ENCODE measurements at places on chromosomes 2 and 18.

DNA sequence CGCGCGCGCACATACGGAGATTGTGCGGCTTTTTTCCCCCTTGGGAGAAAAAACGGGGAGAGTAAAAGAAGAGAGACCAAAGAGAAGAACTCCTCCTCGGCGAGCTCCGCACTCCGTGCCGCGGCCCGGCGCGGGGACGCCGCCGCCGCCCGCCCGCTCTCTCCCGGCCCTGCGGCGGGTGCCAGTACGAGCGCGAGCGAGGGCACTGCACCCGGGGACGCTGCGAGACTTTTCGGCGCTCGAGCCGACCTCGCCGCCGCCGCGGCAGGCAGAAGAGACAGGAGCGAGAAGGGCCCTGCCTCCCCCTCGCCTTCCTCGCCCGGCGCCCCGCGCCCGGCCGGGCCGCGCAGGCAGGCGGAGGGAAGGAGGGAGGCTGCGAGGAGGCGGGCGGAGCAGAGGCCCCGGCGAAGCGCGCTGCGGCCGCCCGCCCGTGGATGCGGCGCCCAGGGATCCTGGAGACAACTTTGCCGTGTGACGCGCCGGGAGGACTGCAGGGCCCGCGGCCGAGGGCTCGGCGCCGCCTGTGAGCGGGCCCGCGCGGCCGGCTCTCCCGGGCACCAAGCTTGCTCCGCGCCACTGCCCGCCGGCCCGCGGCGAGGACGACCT lies 857 bp upstream of the INHBB start:
- no peak for DNase-seq

GRCh38 chr18:73549236-73549635 lies 598.4 kb downstream of the FBXO15 start:
- DNase-seq: no peak

DNA sequence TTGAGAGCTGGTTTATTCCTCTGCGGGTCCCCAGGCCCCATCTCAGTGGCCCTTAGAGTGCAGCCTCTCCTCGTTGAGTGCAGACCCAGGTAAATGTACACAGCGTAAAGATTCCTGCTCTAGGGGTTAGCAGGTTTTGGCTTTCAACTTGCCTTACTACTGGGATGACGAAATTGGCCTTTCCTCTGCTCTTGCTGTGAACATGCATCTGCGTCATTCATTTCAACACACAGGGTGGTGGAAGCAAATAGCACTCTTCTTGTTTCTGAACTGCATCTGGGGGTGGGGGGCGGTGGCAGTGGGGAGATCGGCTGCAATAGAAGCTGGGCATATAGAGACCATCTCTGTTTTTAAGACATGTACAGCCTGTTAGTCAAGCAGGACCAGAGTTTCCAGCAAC lies 16.5 kb upstream of the SLC16A14 start:
- no peak for DNase-seq

DNA sequence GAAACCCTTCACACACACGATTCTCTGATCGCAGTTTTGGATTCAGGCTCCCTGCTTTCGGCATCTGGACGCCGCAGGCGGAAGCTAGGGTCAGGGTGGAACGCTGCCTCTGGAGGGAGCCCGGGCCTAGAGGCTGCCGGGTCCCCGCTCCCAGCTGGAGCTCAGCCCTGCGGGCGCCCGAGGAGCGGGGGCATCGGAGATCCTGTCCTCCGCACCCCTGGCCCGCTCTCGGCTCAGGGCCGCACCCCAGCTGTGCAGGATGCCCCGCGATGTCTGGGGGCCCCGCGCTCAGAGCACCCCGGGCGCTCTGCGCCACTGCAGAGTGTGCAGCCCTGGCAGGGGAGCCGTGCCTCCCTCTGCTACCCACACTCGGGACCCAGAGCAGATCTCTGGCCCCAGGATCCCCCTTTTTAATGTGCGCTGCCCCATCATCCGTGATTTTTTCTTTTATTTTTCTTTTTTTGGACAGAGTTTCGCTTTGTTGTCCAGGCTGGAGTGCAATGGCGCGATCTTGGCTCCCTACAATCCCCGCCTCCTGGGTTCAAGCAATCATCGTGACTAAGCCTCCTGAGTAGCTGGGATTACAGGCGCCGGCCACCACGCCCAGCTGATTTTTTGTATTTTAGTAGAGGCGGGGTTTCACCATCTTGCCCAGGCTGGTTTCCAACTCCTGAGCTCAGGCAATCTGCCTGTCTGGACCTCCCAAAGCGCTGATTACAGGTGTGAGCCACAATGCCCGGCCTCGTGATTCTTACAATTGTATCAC lies 54.8 kb upstream of the TUBA3E start:
- DNase-seq: no peak

DNA sequence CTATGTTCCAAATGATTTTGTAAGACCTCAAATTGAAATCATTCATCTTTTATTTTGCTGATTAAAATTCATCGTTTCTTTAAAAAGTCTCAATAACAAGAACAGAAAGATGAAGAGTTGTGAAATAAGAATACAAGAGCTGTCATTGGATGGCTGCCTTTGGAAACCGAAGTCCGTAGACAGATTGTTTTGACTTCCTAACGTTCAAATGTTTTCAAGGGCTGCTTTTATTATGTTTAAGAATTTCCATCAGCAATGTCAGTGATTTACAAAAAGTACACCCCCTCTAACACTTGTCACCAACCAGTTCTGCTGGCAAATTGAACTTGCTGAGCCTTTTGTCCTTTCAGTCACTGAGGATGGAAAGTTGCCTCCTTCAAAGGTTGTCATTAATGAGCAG lies 89.6 kb downstream of the KCNE4 start:
- no peak for DNase-seq

DNA sequence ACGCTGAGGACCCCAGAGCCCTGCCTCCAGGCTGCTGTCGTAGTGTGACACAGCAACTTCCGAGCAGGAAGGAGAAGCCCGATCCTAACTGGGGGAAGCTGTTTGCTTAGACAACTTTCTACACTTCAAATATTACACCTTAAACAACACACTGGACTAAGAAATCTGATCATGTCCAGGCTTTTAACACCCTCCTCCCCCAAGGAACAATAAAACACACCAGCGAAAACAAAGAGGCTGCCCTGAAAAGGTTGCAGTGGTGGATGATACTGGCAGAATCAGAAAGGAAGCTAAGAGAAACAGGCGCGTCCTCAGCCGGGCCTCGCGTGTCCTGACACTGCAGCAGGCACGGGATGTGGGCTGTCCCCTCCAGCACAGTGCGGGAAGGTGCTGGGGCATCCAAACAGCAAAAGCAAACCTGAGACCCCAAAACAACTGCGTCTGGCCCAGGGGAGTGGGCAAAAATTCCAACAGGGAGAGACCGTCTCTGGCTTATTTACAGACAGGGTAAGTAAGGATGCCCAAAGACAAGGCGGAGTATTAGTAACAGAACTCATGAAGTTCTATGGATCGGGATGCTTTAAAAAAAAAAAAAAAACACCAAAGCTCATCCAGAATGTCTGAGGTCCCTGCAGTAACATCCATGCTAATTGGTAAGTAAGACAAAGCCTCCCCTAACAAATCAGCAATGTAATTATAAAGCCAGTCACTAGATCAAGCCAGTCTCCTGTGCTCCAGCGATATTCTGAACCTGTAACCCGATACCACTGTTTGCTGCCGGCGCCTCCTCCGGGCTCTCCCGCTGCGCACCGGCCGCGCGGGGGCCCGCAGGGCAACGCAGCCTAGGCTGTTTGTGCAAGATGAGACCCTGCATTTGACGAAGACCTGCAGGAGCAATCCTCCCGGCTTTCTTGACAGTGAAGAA lies 9.0 kb downstream of the SERTAD2 start:
- DNase-seq: peak; percentile 93

DNA sequence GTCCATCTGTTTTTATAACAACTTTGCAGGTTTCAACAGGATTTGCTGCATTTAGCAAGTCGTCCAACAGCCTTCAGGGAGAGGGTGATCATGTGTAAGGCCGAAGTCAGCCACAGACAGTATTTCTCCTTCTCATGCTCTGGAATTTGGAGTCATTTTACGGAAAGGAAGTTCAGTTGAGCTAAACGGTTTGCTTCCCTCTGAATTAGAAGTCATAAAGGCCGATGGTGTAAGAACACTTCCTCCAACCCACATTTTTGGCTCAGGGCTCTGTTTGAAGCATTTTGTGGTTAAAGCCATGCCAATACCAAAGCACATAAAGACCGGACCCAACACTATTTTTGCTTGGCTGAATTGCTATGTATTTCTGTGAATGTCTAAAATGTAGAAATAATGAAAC lies 129.5 kb downstream of the TMEM182 start:
- peak; percentile 51 for DNase-seq

GRCh38 chr2:41966431-41966893 lies 81.4 kb upstream of the PKDCC start:
- peak; percentile 93 for DNase-seq

DNA sequence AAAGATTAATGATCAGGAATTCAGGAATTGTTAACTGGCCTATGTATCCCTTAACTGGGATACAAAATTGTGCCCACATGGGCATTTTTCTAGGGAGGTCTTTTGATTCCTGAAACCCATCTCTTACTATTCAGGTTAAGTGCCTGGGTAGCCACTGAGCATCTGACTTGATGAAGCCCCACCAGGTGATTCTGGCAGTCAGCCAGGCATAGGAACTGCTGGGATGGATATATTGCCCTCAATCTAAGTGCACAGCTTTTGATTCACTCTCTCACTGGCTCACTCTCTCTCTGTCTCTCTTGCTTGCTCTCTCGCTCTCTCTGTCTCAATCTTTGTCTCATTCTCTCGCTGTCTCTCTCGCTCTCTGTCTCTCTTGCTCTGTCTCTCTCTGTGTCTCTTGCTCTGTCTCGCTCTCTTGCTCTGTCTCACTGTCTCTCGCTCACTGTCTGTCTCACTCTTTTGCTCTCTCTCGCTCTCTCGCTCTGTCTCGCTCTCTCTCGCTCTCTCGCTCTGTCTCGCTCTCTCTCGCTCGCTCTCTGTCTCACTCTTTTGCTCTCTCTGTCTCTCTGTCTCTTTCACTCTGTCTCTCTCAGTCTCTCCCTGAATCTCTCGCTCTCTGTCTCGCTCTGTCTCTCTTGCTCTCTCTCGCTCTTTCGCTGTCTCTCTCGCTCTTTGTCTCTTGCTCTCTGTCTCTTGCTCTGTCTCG lies 22.3 kb downstream of the INPP1 start:
- no peak for DNase-seq

DNA sequence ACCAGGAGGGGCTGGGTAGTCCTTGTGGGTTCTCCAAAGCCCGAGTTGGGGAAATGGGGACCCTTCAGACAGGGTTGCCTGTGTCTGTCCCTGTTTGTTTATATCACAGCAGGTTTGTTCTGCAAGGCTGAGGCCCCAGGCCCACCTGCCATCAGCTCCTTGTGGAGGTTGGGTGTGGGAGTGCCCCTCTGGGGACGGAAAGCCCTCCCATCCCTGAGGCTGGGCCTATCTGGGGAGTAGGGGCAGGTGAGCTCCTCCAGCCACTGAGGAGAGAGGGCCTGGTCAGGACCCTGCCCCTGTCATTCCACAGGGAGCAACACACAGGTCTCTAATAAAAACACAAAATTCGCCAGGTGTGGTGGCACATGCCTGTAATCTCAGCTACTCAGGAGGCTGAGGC lies 23.3 kb upstream of the EFHD1 start:
- DNase-seq: no peak

DNA sequence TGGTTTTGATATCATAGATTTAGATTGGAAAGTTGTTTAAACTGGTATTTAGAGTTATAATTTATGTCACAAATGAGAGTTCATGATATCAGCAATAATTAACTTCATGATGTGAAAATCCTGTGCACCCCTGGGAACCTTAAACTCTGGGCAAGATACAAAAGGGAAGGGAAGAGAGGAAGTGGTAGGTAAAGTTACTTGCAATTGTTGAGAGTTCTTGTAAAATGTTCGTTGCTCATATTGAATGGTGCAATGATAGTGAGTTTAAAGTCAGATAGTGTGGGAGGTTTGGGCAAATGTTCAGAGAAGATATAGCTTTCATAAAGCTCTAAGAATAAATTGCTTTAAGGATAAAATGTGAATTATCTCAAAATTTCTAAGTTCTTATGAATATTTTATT lies 75.4 kb downstream of the SP110 start:
- no peak for DNase-seq

DNA sequence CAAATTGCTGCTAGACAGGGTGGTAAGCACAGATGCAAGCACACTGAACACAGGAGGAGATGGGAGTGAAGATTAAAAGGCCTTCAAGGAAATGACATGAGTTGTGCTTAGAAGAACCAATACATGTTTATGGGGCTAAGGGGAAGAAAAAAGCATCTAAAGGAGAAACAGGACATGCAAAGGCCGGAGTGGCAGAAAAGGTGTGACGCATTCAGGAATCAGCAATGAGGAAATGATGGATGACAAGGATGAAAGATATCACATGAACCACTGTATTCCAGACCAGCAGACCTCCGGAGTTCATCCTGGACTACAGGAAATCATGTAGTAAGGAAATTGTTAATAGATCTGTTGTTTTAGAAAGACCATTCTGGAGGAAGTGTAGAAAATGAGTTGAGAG lies 42.8 kb downstream of the PPP4R1 start:
- DNase-seq: no peak

- no peak for DNase-seq
These were observed 85.7 kb downstream of the SLC4A3 start for GRCh38 chr2:219713110-219713509.

DNA sequence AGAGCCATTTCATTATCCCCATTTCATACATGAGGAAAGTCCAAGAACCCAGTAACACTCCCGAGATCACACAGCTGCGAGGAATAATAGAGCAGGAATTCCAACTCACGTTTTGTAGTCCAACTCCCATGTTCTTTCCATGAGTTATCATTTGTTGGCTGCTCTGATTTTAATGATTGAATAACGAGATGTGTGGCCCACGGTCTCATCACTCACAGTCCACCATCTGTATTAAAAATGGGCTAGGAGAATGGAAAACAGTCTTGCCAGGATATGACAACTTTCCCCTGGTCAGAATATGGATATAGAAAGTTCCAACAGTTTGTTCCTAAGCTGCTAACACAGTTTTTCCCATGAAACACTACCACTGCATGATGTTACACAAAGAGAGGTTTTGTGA lies 147.5 kb downstream of the METTL4 start:
- peak; percentile 36 for DNase-seq

GRCh38 chr2:28172114-28172898 lies 220.4 kb upstream of the FOSL2 start:
- DNase-seq: no peak

DNA sequence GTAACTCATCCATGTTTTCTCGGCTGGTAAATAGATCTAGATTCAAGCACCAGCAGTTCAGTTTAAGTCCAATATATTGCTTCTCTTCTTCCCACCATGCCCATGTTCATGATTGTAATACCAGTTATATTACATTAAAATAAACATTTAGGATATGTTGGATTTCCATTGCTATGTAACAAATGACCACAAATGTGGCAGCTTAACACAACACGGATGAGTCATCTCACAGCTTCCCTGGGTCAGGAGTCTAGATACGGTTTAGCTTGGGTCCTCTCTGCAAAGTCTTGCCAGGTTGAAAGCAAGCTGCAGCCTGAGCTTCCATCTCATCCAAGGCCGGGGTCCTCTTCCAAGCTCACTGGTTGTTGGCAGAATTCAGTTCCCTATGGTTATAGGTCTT lies 39.4 kb upstream of the SMAD2 start:
- no peak for DNase-seq

DNA sequence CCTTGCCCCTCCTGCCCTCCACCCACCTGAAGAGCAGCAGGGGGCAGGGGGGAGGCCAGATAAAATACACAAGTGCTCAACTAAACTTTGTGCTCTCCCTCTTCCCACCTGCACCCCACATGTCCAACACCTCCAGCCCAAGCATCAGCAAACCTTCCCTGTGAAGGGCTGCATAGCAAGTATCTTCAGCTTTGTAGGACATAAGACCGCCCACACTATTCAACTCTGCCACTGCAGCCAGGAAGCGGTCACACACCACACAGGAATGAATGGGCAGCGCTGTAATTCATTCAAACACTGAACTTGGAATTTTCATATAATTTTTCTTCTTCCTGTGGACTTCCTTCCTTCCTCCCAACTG lies 27.5 kb downstream of the TFCP2L1 start:
- no peak for DNase-seq
